Dermis blood vessel endothelial cell (primary cell): ENCODE measurements at places on chromosomes 2 and 18. TPM values are rescaled to one million over a fixed set of nuclear protein-coding genes. Genes with fewer than 3 reads are reported as not detected.

The GREB1L gene
- 4.9 and 10.1 TPM in 2 replicates for total RNA-seq

The SPP2 gene
- total RNA-seq = not detected in 2 replicates

DNA sequence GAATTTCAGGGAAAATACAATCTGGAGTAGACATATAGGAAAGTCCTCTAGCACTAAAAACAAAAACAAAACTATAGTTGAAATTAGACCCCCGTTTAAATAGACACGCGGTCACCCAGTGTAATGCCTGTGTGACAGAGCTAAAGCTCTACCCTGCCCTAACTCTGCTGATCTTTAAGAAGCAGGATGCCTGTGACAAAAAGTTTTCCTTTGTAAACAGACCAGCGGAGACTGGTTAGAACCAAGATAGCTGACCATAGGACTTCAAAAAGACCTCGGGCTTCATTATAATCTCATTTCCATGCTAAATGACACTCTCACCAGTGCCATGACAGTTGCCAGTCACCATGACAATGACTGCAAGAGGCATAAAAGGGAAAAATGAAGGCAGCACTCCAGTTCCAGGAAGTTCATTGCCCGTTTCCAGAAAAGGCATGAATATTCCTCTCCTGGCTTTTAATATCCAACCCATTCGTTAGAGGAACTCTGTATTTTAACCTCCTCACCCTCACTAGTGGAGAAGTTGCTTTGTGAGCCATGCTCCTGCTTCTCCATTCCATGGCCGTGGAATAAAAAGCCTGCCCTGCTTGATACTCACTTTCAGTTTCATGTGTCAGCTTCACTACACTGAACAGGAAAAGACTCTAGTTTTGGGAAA is 157.2 kb upstream of the COPS8 start:
- peak; percentile 48 for DNase-seq

GRCh38 chr18:65235966-65236624 is 514.7 kb upstream of the CDH7 start:
- no peak for DNase-seq

The CD8B2 gene
- total RNA-seq = not detected in 2 replicates

GRCh38 chr2:102041351-102041750 is 49.6 kb downstream of the IL1R2 start:
- no peak for DNase-seq

The CHRND gene
- not detected in 2 replicates for total RNA-seq

GRCh38 chr2:152161598-152161997 is 14.0 kb downstream of the STAM2 start:
- no peak for DNase-seq

DNA sequence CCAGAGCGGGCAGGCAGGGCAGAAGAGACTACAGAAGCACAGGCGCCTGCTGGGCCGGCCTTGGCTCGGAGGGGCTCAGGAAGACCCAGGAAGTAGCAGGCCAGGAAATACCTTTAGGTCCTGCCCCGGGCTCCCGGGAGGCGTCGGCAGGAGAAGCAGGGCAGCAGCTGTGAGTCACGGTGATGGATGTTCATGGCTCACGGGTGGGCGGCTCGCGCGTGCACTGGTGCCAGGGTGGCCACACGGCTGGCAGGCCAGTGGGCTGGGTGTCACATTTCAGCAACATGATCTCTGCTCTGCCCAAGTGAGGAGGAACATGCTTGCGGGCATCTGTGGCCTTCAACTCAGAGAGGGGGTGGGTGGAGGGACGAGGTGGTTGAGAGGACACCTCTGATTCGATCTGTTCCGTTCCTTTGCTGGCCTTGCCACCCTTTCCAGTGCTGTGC is 139.3 kb downstream of the KLHL29 start:
- DNase-seq = peak; percentile 49

The INHBB gene
- total RNA-seq = 8.5 and 11.8 TPM in 2 replicates

GRCh38 chr2:239383036-239383758 is 17.6 kb downstream of the HDAC4 start:
- DNase-seq = no peak
